ENCODE measurements at places on chromosomes 16 and 17.

GRCh38 chr16:22685459-22685830 is 128.5 kb upstream of the HS3ST2 start:
- no peak for DNase-seq

- DNase-seq, result no peak
These were observed 26.3 kb upstream of the MGAT5B start for GRCh38 chr17:76841776-76842405.

DNA sequence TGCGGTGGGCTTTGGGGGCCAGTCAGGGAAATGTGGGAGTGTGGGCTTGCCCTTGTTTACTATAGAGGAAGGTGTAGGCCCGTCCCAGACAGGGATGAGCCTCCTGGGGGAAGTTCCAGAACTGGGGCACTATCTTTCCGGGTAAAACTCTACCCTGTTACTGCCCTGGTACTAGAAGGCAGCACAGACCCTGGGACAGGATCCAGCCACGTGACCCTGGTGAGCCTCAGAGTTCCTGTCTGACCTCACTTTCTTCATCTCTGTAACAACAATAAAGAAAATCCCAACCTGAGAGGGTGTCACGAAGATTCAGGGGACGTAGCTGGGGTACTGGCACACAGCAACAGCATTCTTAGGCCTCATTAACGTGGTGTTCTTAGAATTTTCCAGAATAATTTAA is 239.6 kb upstream of the FOXF1 start:
- DNase-seq, result no peak

- no peak for DNase-seq
These were observed 37.7 kb downstream of the USP32 start for GRCh38 chr17:60354223-60354622.

DNA sequence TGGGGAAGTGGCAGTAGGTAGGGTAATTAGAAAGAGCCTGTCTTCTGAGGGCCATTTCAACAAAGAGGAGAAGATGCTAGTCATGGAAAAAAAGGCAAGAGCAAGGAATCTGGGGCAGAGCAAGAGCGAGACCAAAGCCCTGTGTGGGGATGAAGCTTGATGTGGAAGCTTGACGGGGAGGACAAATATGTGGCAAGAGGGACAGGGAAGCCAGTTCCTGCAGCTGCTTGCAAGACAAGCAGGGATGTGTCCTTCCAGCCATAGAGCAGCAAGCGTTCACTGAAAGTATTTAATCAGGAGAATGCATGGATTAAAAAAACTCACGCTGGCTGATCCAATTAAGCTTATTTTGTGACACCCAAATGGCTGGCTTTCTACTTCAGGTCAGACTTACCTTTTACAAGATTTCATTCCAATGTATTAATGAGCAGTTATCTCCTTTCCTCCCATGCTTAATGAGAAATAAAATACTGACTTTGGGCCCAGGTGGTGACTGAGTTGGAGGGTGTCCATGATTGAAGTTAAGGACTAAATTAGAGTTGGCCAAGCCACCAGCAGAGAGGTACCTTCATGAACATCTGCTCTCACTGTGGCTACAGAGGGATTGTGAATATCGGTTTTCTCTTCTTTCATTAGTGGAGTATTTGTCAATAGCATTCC is 76.8 kb downstream of the ABCA8 start:
- no peak for DNase-seq

DNA sequence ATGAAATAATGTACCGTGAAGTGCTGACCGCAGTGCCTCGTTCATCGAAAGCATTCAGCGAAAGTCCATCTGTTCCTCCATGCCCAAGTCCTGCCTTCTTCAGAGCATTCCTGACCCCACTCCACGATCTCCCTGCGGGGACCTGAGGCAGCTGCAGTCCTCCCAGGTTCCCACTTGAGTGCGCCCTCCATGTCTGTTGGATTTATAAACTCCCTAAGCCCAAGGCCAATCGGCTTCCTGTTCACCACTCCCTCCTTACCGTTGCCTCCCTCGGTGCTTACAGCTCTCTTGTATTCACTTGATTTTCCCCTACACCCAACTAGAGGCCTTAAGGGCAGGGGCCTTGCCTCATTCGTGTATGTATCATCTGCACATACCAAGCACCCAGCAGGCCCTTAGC is 2.8 kb downstream of the RAD51D start:
- no peak for DNase-seq

DNA sequence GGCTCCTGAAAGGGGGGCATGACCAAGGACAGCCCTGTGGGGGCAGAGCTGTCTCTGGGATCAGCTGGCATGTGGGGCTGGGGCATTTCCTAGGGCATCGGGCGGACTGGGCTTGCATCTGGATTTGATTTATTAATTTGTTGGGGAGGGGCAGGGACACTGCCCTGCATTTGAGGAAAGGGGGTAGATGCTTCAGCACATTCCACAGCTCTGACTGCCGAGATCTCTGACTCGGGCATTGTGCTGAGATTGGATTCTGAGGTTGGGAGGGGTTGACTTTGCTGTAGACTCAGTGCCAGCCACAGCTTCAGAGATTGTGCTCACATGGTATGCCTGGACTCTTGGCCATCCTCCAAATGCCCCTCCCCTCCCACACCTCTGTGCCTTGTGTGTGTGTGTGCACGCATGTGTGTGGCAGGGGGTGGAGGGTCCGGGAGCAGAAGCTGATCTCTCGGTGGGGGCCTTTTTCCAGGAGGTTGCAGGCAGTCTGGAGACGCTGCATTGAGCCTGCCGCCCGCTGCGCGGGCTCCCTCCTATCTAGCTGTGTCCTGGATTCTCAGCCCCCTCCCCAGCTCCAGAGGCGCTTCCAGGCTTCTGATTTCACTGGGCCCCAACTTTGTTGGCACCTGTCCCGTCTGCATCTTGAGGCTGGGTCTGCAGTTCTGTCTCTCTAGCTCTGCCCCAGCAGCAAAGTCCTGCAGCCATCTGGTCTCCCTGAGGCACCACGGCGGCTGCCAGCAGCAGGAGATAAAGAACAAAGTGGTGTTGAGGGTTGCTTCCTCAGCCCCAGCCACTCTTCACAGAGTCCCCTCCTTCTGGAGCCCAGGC is 14.9 kb downstream of the IGFBP4 start:
- no peak for DNase-seq

- no peak for DNase-seq
These were observed 41.1 kb upstream of the SLC5A10 start for GRCh38 chr17:18910881-18911280.

GRCh38 chr17:43479948-43480347 is 3.8 kb upstream of the DHX8 start:
- DNase-seq, result no peak

- no peak for DNase-seq
These were observed 43.9 kb upstream of the RCVRN start for GRCh38 chr17:9948928-9949327.

GRCh38 chr17:37142294-37142896 is 193.6 kb downstream of the AATF start:
- DNase-seq, result no peak

DNA sequence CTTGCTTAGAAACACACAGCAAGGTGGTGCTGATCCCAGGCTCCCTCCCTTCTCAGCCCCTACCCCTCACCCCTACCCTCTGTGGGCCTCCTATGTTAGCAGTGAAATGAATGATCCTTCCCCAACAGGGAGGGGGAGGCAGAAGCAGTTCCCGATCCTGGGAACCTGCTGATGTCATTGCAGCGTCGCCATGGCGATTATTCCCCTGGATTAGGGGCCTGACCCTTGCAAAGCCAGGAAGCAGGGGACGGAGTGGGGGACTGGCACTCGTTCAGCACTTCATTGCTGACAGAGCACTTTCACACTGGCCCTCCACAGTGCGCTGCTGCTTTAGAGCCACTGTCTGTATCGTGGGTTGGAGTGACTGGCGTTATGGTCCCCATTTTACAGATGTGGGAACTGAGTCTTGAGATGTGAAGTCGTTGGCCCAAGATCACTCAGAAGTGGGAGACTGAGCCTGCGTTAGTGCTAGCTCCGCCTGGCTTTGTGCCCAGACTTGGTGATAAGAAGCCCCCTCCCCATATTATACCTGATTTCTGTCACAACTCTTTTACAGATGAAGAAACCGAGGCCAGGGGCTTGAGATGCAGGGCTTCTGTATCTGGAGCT is 26.6 kb downstream of the LASP1 start:
- no peak for DNase-seq

GRCh38 chr16:69812688-69813014 is 50.5 kb downstream of the WWP2 start:
- DNase-seq, result no peak

DNA sequence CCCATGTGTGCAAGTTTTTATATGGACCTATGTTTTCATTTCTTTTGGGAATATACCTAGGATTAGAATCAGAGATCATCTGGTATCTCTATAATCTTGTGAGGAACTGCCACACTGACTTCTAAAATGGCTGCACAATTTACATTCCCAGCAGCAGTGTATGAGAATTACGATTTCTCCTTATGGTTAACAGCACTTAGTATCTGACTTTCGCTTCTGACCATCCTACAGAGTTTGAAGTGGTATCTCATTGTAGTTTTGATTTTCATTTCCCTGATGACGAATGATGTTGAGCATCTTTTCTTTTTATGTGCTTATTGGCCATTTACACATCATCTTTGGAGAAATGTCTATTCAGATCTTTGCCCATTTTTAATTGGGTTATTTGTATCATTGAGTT is 10.0 kb downstream of the C16orf96 start:
- no peak for DNase-seq

DNA sequence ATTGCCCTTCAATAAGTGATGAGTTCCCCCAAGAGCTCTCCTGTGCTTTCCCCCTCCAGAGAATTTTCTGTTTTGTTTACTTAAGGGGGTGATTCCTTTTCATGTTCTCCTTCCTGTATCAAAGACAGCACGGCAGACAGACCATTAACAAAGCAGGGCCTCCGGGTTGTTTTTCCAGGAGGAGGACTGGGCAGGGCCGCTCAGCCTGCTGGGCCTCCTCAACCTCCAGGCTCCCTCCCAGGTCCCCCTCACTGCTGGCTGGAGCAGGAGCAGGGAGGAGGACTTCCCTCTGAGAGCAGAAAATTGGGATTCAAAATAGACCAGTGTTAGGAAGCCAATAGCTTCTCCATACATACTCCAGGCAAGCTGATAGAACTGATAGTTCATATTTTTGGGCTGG is 20.4 kb downstream of the SDK2 start:
- DNase-seq, result no peak

DNA sequence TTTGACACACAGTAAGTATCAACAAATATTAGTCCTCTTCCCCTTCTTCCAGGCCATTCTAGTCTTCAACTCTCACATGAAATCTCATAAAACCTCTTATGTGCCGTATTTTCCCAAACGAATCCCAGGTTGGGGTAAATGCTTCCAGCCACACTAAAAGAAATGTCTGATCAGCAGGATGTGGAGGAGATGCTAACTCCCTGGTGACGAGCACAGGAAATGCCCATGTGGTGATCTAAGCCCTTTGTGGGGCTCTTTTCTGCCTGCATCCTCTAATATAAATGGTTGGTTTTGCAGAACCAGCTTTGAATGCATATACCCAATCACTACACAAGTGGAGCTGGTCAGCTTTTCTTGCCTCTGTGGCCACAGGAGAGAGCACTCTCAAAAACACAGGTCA is 498.2 kb upstream of the ERCC4 start:
- DNase-seq, result no peak

DNA sequence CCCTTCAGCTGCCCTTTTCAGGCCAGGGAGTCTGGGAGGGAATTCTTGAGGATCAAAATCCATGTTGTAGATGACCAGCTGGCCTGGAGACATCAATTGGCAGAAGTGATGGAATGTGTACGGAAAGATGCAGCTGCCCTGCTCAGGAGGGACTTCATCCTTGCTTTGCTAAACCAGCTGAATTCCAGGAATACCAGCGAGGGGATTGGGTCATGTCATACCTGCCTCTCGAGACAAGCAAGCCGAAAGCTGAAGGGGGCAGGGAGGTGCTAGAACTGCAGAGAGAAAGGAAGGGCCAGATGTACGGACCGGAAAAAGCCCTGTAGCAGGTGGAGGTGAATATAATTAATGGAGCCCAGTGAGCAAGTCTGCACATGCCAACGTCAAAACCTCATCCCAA is 25.6 kb upstream of the NTN1 start:
- DNase-seq, result no peak

DNA sequence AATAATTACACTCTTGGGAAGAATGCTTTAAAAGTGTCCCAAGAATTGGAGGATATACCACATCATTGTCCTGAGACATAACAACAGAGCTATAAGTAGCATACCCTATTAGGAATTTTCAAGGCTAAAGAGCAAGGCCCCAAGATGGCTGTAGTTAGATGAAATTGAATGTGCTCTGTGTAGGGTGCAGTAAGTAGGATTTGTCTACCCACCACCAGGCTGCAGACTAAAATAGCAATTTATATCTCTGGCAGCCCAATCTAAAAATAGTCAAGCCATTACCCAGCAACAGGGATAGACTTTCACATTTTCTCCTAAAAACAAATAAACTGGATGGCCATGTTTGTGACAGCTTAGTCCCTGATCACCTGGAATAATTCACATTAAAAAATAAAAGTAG is 5.6 kb downstream of the MMD start:
- no peak for DNase-seq

DNA sequence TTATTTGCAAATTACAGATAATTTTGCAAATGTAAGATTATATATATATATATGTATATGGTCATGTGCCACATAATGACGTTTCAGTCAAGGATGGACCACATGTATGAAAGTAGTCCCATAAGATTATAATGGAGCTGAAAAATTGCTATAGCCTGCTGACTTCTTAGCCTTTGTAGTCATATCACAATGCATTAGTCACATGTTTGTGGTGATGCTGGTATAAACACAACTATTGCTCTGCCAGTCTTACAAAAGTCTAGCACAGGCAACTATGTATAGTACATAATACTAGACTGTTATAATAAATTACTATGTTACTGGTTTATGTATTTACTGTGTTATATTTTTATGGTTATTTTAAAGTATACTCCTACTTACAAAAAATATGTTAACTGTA is 444.3 kb downstream of the KCNJ2 start:
- no peak for DNase-seq

- no peak for DNase-seq
These were observed 750 bp downstream of the TMEM132E start for GRCh38 chr17:34579979-34580684.

- no peak for DNase-seq
These were observed 59.0 kb downstream of the VMP1 start for GRCh38 chr17:59766491-59766890.

GRCh38 chr16:74623214-74623838 is 16.4 kb upstream of the GLG1 start:
- DNase-seq, result no peak

DNA sequence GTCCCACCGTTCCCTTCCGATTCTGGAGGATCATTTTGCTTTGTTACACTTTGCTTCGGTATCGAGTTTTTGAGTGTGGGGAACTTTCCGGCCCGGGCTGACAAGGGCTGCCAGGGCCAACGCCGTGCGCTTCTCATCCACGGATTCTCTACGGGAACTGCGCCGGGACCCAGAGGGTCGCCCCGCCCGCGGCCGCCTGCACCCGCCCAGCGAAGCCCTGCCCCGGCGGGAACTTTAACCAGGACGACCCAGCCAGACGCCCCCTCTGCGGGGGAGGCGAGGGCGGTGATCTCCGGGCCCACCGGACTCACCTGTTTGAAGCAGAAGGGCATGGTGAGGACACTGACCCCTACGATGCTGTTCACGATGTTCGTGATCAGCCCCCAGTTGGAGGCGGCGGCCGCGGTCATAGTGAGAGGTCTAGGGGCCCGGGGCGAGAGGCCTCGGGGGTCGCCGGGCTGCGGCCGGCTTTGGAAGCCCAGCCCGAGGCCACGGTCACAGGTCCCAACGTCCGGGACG is 536 bp downstream of the SLC38A10 start:
- no peak for DNase-seq

- no peak for DNase-seq
These were observed 2.7 kb upstream of the LASP1NB start for GRCh38 chr17:38922538-38923297.

GRCh38 chr17:29273924-29274323 is 20.0 kb downstream of the NUFIP2 start:
- DNase-seq, result no peak

- no peak for DNase-seq
These were observed 1.2 kb upstream of the GRB7 start for GRCh38 chr17:39736319-39737165.

Data from stimulated activated CD4-positive, alpha-beta T cell treated with anti-CD3 and anti-CD28 coated beads, Interleukin-2, amount 100 ng/mL, for 4 hours (primary cell).